Pancreas (tissue), 10 donors: ENCODE measurements at places on chromosomes 3 and 15.

- H3K27ac ChIP-seq: no peak overlapping the region
- H3K4me3 ChIP-seq: no peak overlapping the region
- no peaks in the 10 kb centered on the region for H3K36me3 ChIP-seq
- no peaks in the 10 kb centered on the region for H3K4me1 ChIP-seq
- no peaks in the 10 kb centered on the region for H3K27me3 ChIP-seq
- no peak for DNase-seq
Measured at GRCh38 chr15:77764095-77764494, 131.4 kb upstream of the LINGO1 start.

DNA sequence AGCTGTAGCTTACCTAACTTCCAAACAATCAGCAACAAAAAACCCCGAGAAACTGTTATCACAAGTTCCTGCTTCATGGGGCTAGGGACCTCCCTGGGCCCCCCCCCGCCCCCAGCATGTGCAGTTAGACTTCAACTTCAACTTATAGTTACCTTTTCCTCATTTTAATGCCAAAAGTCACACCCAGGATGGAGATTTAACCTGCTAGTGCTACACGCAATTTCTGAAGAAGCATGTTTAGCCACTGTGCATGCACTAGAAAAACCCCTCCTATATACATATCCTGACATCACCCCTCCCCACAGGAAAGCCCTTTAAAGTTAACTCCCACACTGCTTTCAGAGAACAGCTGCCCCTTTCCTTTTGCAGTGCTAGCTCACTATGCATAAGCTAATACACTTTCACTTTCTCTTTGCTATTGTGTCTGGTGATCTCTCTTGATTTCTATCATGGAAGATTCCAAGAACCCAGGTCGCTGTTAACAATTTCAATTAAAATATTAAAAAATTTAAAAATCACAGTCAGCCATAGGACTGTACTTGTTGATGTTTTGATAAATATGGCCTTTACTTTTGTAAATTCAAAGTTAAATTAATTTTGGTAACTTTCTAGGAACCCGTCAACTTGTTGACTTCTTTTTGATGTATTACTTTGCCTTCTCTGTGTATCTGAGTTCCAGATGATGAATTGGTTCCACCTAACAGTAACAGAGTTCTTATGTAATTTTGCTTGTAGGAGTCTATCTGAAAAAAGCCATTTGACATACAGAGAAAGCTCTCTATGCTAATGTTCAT is 75.2 kb upstream of the ACAD9 start:
- H3K4me1 ChIP-seq: no peaks in the 10 kb centered on the region
- peaks cover 25% of the 10 kb centered on the region for H3K36me3 ChIP-seq
- H3K27me3 ChIP-seq: no peaks in the 10 kb centered on the region
- peak overlapping the region; percentile 40 for H3K27ac ChIP-seq
- H3K4me3 ChIP-seq: no peak overlapping the region

DNA sequence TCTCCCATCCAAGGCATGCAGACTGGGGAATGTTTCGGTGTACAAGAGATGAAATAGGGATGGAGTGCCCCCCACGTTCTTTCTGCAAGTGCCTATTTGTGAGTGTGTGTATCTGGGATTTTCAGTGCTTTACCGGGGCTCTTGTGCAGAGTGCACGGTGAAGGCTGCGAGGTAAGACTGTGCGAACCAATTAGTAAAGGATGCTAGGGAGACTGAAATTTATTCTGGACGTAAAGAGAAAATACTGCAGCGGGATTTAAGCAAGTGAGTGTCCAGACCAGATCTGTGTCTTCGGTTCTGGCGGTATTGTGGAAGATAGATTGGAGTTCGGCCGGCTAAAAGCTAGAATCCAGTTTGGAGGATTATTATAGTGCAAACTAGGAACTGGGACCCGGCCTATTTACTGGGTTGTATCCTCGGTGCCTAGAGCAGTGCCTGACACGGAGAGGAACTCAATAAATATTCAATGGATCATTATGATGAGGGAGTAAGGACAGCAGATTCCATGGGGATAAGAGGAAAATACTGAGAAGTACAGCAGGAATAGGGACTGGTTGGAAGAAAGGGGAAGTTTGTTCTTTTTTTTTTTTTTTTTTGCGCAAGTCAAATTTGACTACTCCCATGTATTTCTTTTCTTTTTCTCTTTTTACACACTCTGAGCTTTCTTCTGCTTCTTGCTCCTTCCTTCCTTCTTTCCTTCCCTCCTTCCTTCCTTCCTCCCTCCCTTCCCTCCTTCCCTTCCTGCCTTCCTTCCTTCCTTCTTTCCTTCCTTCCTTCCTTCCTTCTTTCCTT is 580 bp upstream of the MAGEF1 start:
- DNase-seq: no peak
- H3K27me3 ChIP-seq: no peaks in the 10 kb centered on the region
- peaks cover 7% of the 10 kb centered on the region for H3K4me1 ChIP-seq
- peak overlapping the region; percentile 68 for H3K4me3 ChIP-seq
- no peaks in the 10 kb centered on the region for H3K36me3 ChIP-seq

- H3K27me3 ChIP-seq: no peaks in the 10 kb centered on the region
- no peak overlapping the region for H3K4me3 ChIP-seq
- H3K27ac ChIP-seq: no peak overlapping the region
- no peak for DNase-seq
- no peaks in the 10 kb centered on the region for H3K4me1 ChIP-seq
- no peaks in the 10 kb centered on the region for H3K36me3 ChIP-seq
Measured at GRCh38 chr3:168548719-168549118, 453.0 kb upstream of the GOLIM4 start.

GRCh38 chr15:85760049-85760448 is 34.7 kb downstream of the KLHL25 start:
- H3K4me3 ChIP-seq: no peak overlapping the region
- H3K36me3 ChIP-seq: no peaks in the 10 kb centered on the region
- no peaks in the 10 kb centered on the region for H3K27me3 ChIP-seq
- no peak for DNase-seq

GRCh38 chr3:176650478-176650877 is 546.8 kb downstream of the TBL1XR1 start:
- no peak overlapping the region for H3K4me3 ChIP-seq
- no peak overlapping the region for H3K27ac ChIP-seq
- H3K27me3 ChIP-seq: no peaks in the 10 kb centered on the region

- H3K27ac ChIP-seq: no peak overlapping the region
- no peak for DNase-seq
- no peaks in the 10 kb centered on the region for H3K27me3 ChIP-seq
- no peaks in the 10 kb centered on the region for H3K4me1 ChIP-seq
- H3K36me3 ChIP-seq: no peaks in the 10 kb centered on the region
- no peak overlapping the region for H3K4me3 ChIP-seq
Measured at GRCh38 chr3:10601857-10602230, 96.5 kb upstream of the ATP2B2 start.

- H3K27me3 ChIP-seq: no peaks in the 10 kb centered on the region
- H3K4me3 ChIP-seq: no peak overlapping the region
- peaks cover 18% of the 10 kb centered on the region for H3K4me1 ChIP-seq
- no peak for DNase-seq
- no peaks in the 10 kb centered on the region for H3K36me3 ChIP-seq
Measured at GRCh38 chr3:32406486-32407408, 15.1 kb downstream of the CMTM7 start.

DNA sequence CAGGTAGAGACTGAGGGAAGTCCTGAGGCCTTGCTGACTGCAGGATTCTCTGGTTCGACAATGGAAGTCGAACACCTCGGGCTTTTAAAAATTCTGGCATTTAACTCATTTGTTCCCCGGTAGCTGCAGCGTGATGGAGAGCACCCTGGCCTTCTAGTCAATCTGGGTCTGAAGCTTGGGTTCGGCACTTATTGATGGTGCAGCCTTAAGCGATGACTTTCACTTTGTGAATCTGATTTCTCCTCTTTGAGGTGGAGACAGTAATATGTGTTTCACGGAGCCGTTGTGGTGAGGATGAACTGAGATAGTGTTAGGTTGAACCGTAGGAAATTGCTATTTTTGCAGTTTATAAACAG is 621 bp upstream of the PARP6 start:
- peak overlapping the region; percentile 59 for H3K27ac ChIP-seq
- H3K4me3 ChIP-seq: peak overlapping the region; percentile 11
- H3K4me1 ChIP-seq: peaks cover 5% of the 10 kb centered on the region

GRCh38 chr15:72404841-72405240 is 6.7 kb downstream of the TMEM202 start:
- H3K4me1 ChIP-seq: no peaks in the 10 kb centered on the region
- no peaks in the 10 kb centered on the region for H3K27me3 ChIP-seq
- no peak for DNase-seq
- H3K36me3 ChIP-seq: no peaks in the 10 kb centered on the region
